ENCODE measurements at places on chromosomes 7 and 10.

GRCh38 chr10:99430116-99430450 lies 341 bp downstream of the GOT1 start:
- DNase-seq, result no peak

DNA sequence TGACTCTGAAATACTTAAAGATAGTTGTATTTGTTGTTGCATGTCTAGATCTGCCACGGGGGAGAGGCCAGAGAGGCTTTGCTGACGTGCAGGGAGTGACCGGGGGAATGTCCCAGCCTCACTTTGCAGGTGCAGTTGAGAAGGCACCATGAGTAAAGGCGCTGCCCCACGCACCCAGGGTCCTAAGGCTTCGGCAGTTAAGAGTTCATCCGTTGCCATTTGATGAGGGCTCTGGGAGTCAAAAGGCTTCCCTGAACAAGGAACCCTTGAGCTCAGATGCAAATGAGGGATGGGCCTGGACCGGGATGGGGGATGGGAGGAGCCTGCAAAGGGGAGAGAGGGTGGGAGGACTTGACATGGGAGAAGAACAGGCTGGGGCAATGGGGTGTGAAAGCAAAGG lies 20.4 kb downstream of the PPP2R2D start:
- no peak for DNase-seq

DNA sequence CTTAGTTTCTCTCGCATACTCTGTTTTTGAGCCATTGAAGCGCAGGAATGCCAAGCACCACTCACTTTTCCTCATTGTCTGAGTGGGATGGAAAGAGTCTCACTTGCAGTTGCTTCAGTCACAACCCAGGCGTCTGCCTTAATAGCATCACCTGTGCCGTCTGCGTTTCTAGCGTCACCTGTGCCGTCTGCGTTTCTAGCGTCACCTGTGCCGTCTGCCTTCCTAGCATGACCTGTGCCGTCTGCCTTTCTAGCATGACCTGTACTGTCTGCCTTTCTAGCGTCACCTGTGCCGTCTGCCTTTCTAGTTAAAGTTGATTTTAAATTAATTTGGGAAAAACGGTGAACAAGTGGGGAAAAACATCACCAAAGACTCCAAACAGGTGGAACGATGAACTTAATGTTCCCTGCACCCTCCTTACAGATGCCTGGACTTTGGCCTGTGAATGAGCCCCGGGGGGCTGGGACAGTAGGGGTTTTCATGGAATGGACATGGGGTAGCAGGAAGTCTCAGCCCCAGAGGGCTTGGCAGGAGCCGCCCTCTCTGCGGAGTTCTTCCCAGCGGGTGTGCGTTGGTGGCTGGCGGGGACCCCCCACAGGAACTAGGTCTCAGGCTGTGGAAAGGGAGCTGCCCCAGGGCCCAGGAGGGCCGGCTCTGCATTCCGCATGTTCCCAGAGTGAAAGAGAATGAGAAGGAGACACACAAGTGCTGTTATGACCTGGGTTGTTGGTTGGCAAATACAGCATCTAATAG lies 3.5 kb downstream of the ZNF511 start:
- no peak for DNase-seq

GRCh38 chr10:78893217-78893616 lies 175.5 kb upstream of the ZMIZ1 start:
- no peak for DNase-seq

- DNase-seq, result no peak
These were observed 217.8 kb upstream of the SEMA3A start for GRCh38 chr7:84412161-84412969.

- no peak for DNase-seq
These were observed 2.0 kb downstream of the PLCE1 start for GRCh38 chr10:93995598-93996271.

DNA sequence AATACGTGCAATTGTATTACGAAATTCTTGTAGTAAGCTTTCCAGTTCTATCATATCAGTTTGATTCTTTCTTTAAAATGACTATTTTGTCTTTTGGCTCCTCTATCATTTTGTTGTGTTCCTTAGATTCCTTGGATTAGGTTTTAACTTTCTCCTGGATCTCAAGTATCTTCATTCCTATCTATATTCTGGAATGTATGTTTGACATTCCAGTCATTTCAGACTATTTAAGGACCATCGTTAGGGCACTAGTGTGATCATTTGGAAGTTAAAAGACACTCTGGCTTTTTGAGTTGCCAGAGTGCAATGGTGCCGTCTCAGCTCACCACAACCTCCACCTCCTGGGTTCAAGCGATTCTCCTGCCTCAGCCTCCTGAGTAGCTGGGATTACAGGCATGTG lies 45.7 kb upstream of the SFTPD start:
- DNase-seq, result no peak

- DNase-seq, result no peak
These were observed 11.4 kb upstream of the ZKSCAN1 start for GRCh38 chr7:100003711-100004661.

DNA sequence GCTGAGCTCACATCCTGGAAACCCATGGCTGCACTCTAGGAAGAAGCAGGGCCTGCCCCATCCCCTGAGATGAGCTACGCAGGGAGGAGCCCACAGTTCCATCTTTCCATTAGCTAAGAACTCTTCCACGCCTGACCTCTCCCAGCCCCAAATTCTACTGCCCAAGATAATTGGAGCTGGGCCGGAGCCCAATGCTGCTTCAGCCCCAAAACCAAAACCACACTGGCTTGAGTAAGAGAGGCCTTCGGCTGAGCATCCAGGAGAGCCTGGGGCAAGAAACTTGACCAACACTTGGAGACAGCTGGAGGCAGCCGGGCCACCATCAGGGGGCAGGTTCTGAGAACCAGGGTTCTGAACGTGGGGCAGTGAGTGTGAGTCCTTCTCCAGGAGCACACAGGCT lies 116.1 kb upstream of the ZMIZ1 start:
- no peak for DNase-seq

GRCh38 chr7:36763132-36763816 lies 39.0 kb upstream of the AOAH start:
- no peak for DNase-seq

Measured in stimulated activated CD8-positive, alpha-beta memory T cell treated with anti-CD3 and anti-CD28 coated beads, Interleukin-2, amount 100 ng/mL, for 1 hour (primary cell).